ENCODE measurements at places on chromosomes 3 and 15.

DNA sequence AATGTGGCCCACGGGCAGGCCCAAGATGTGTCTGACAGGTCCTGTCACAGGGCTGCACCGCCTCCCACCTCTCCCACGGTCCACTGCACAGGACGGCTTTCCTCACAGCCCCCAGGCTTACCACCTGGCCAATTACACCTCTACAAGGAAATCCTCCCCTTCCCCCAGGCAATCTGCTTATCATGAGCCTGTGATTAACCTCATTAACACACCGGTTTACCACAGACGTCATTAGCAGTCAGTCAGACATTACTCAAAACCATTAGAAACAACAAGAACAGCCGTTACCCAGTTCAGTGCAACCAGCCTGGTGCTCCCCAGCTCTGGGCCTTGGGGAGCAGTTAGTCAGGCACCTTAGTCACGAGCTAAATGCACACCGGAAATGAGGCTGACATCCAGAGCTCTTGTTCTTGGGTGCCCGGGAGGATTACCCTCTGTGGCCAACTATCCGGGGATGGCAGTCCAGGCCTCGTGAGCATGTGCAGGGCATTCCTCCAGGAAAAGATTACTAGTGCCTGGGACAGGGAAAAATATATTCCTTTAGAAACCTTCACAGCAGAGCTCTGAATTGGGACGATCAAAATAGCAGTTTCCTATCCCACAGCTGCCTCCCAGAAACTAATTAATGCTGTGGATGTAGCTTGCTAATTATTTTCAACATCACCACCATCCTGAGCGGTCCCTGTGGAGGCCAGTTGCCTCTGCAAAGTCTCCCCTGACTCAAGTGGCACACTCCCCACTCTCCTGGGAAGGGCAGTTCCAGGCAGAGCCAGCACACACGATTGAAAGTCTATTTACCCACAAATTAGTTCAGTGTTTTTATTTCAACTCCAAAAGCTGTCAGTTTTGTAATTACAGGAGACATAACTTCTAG lies 117.4 kb upstream of the ZBED2 start:
- DNase-seq = peak; percentile 30

DNA sequence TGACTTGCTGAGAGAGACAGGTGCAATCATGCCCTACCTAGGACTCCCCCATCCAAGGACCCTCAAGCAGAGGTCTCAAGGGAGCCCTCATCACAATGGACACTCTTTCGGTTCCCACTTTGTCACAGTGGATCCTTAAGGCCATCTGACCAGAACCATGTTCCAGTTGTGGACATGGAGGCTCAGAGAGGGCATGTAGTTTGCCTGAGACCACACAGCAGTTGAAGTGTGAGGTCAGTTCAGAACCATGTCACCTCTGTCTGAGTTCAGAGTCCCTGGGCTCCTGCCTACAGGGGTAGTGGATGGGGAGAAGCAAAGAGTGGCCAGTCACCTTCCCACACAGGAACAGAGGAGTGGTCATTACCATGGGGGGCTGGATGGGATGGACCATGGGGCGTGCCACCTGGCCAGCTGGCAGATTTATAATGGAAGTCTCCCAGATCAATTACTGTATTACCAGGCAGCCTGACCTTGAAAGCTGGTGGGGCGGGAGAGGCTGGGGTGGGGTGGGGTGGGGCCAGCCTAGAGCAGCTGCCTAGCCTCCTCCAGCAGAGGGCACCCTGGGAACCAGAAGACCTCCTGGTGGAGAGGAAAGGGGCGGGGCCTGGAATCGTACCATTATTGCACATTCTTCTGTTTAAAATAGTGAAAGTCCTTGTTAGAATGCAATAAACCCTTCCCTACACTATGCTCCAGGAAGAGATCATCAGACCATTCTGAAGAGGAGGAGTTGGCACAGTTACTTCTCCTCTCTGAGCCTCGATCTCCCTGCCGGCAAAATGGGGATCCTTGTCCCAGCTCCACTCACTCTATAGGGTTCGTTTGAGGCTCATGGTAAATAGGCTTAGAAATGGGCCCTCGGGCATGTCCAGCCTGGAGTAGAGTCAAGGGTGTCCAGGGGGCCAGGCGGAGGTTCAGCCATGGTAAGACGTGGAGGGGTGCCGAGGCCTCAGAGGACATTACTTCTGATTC lies 26.9 kb upstream of the LINGO1 start:
- peak; percentile 48 for DNase-seq

- DNase-seq = peak; percentile 66
Observed at GRCh38 chr15:81155375-81156218, 21.5 kb downstream of the CFAP161 start.

GRCh38 chr3:193701953-193702635 lies 109.1 kb downstream of the OPA1 start:
- DNase-seq = peak; percentile 16

DNA sequence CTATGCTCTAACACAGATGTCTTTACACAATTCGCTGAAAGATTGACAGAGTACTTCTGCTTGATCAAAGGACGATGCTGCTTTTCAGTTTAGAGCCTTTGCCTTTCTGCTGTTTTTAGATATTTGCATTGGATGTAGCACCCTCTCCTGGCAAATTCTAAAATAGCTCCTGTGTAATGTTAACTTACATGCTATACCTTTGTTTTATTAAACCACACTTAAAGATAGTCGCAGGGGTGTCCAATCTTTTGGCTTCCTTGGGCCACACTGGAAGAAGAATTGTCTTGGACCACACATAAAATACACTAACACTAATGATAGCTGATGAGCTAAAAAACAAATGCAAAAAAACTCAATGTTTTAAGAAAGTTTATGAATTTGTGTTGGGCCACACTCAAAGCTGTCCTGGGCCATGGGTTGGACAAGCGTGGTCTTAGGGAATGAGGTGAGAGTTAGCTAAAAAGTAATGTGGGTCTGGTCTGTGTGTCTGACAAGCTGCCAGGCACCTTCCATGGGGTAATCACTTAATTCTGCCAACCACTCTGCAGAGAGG lies 62.9 kb downstream of the ATG7 start:
- peak; percentile 75 for DNase-seq

DNA sequence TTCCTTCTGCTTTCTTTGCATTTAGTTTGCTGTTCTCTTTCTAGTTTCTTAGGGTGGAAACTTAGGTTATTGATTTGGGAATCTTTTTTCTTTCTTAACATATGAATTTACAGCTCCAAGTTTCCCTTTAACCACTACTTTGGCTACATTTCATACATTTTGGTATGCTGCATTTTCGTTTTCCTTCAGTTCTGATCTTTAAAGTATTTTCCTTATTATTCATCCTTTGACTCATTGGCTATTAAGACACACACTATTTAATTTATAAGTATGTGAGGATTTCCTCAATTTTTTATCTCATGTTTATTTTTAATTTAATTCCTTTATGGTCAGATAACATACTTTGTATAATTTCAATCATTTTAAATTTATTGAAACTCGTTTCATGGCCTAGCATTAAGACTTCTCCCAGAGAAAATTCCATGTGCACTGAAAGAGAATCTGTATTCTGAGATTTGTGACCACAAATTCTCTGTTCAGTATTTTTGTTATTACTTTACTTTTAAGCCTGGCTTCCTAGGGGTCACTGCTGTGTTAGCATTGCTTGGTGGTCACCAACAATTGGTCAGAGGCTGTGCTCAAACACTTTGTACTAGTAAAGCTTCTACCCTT lies 87.7 kb downstream of the CFAP20DC start:
- DNase-seq = peak; percentile 57

DNA sequence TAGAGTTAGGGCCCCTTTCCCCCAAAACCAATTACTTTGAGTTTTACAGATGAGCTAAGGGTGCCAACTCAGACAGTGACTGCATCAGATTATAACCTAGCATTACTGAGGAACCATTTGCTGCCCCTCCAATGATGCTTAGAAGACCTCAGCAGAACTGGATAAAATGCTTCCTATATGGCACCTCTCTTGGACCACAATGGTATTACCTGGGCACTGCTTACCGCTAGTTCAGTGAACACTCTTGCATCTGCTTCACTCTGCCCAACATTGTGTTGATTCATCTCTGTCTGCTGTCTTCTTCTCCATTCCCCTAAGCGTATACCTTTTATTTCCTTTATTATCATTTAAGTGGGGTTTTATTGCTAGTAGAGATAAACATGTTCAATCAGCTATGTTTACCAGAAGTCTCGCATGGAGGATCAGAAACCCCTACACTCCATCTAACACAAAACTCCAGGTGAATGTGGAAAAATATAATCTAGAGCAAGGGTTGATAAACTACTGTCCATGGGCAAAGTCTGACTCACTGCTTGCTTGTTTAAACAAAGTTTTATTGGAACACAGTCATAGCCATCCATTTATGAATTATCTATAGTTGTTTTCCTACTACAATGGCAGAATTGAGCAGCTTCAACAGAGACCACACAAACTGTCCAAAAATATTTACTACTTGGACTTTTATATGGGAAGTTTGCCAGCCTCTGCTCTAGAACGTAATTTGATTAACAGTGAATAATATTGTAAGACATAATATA lies 100.2 kb upstream of the PTX3 start:
- no peak for DNase-seq

- DNase-seq = no peak
Observed at GRCh38 chr3:1232276-1232675, 139.5 kb downstream of the CNTN6 start.

- peak; percentile 72 for DNase-seq
Observed at GRCh38 chr15:96115642-96116041, 214.9 kb upstream of the NR2F2 start.

DNA sequence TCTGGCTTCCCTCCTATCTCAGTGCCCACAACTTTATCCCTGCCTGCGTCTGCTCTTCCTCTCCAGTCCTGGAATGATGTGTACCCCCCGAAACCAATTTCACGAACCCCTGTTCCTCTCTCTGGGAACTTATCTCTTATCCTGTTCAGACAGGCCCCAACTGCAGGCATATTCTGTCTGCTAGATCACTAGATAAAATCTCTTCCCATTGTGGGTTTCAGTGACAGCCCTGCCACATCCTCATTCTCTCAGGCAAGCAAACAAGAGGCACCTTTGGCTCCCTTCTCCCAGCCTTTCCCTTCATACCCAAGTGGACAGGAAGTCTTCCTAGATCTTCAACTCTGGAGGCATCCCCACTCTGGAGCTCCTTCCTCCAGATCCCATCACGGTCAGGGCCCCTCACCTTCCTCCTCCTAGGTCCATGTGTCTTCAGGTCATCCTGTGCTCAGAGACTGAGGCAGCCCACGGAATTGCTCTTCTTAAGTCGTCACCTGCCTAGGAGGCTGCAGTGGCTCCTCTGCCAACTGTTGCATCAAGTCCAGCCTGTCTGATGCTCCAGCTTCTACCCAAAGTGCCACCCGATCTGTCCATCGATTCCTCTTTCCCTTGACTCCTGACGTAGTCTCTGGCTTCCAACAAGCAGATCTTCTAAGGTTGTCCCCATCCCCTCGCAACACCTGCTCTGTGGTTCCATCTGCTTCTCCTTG lies 190.8 kb downstream of the SLCO3A1 start:
- DNase-seq = no peak

DNA sequence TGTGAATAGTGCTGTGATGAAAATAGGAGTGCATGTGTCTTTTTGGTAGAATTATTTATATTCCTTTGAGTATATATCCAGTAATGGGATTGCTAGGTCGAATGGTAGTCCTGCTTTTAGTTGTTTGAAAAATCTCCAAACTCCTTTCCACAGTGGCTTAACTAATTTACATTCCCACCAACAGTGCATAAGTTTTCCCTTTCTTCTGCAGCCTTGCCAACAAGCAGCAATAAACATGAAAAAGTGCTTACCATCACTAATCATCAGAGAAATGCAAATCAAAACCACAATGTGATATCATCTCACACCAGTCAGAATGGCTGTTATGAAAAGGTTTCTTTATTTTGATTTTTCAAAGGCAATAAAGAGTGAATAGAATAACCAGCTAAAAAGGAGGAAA lies 1105.9 kb downstream of the NAALADL2 start:
- peak; percentile 53 for DNase-seq

- DNase-seq = no peak
Observed at GRCh38 chr3:68148447-68148846, 494.0 kb upstream of the SUCLG2 start.

DNA sequence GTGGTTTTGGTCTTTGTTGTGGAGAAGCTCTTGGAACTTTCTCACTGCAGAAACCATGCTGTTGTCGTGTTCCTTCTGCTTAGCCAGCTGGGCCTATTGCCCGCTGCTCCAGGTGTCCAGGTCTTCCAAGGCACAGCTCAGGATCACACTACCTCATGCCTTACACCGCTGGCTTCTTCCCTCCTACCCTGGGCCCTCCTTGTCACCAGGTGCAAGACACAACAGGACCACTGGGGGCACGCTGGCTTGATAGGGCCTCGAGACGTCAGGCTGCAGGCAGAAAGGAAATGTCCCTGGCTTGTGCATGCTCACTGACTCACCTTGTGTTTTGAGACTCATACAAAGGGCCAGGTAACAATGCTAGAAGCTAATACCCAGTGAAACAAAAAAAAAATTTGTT lies 32.3 kb downstream of the PAQR9 start:
- no peak for DNase-seq

DNA sequence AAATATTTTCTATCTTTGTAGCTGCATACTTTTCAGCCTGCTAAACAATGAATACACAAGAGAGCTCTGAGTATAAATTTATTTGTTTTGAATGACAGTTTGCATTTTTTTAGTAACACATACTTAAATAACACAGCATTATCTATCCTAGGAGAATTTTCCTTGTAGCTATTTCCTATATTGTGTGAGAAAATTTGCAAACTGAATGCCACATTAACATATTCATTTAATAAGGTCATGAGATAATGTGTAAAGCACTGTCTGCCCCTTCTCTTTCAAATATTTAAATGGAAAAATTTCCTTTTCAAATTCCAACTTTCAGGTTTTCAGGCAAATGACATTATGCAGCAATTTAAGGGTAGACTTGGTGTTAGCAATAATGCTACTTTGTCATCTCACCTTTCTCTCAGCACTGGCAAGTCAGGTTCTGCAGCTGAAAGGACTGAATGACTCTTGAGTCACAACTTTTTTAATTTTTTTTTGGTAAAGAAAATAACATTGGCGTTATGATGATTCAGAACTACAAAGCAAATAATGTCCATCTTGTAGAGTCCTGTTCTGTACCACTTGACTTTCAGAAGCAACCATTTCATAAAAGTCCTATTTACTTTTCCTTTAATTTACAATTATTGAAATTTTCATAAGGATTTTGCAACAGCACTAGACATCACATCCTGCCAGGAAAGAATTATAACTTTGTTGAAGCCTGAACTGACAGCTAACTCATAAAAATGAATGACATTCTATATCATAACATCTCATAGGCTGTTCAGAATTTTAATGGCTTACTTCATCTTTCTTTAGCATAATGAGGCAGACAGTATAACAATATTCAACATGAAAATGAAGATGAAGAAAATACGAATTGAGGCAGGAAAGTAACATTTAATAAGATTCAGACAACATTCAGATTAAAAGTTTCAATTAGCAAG lies 681.6 kb upstream of the SEMA6D start:
- DNase-seq = no peak

DNA sequence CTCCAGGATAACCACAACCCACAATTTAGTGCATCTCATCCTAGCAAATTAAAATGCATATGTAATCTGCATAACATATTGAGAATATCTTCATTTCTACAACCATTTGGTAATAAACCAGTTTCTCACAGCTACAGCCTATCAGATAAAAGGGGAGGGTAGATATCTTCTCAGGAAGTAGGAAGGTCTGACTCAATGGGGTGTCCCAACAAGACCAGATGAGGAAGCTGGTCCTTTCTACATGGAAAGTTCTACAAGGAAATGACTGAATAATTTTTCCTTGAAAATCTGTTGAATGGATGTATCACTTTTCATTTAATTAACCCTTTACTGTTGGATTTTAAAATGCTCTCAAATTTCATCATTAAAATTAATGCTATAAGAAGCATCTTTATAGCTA lies 17.4 kb upstream of the TMPRSS7 start:
- DNase-seq = no peak

Data from fibroblast of skin of right quadriceps (primary cell).